Effector memory CD8-positive, alpha-beta T cell (primary cell): ENCODE measurements at places on chromosomes 7 and 10.
A peak's percentile ranks its signal among the peaks of the same experiment; 100 is the strongest.

- DNase-seq, result no peak
Observed at GRCh38 chr7:130721486-130722277, 12.3 kb downstream of the KLF14 start.

DNA sequence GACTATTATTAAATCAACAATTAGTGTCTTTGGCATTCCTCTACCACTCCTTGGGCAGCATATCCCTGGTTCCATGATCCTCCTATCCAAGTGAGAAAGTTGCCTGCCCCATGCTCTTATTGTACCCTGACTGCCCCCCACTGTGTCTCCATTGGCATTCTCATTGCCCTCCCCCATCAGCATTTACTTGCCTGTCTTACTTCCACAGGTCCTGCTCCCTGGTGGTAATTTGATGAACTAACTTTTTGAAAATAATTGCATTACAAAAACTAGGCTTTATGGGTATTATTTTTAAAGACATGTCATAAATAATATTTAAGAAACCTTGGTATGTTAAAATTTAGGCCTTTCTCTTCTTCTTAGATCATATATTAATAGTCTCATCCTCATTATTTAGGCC is 346.4 kb downstream of the PCLO start:
- DNase-seq, result no peak

DNA sequence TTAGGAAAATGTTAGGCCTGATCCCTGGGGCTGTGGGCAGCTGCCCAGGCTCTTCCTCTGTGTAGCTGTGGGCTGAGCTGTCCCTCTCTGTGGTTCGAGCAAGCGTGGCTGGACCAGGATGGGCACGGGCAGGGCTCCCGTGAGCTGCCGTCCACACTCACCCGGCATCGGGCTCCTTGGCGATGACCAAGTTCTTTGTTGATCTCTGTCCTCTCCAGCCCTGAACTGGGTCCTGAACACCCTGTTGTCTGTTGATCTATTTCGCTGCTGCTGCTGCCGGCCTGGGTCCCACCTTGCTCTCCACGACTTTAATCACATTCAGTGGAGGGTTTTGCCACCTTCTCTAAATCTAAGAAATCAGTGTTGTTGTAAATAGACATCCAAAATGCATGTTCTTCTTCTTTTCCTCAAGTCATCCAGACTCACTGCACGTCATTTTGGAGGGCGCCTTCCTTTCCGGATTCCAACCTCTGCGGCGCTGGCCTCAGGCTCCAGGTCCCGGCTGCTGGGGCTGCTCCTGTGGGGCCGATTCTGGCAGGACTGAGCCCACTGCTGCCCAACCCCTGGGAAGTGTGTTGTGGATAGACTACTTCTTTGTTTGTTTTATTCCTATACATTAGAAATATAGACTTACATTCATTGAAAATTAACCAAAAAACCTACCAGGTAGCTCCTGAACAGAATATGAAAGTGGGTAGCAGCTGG is 100.6 kb downstream of the DYNC2I1 start:
- no peak for DNase-seq

GRCh38 chr7:121796936-121797656 is 75.9 kb upstream of the PTPRZ1 start:
- DNase-seq, result no peak

- DNase-seq, result no peak
Observed at GRCh38 chr10:85111271-85111670, 782.9 kb downstream of the CCSER2 start.

DNA sequence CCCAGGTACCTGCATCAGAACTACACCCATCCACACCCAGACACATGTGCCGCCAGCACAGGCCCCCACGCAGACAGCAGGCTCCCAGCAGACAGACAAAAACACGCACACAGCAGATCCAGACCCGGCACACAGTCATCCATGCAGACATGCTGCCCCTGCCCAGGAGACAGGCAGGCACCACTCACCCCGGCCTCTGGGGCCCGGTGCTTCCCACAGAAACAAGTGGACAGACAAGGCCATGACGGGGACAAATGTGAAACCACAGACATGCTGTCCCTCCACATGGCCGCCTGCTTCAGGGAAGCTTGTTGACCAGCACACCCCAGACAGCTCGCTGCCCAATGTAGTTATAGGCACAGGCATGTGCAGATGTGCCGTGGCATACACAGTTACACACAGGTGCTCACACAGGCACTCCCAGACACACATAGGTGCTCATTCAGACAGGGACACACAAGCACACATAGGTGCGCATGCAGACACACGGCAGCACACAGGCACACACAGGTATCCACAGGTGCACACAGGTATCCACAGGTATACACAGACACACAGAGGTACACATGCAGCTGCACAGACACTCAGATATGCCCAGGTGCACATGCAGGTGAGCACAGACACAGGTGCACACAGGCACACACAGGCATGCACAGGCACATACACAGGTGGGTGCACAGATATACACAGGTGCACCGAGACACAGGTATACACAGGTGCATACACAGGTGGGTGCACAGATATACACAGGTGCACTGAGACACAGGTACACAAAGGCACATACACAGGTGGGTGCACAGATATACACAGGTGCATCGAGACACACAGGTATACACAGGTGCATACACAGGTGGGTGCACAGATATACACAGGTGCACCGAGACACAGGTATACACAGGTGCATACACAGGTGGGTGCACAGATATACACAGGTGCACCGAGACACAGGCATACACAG is 10.5 kb upstream of the SCART1 start:
- DNase-seq, result no peak

GRCh38 chr7:50803359-50804337 is 21.0 kb upstream of the GRB10 start:
- no peak for DNase-seq

DNA sequence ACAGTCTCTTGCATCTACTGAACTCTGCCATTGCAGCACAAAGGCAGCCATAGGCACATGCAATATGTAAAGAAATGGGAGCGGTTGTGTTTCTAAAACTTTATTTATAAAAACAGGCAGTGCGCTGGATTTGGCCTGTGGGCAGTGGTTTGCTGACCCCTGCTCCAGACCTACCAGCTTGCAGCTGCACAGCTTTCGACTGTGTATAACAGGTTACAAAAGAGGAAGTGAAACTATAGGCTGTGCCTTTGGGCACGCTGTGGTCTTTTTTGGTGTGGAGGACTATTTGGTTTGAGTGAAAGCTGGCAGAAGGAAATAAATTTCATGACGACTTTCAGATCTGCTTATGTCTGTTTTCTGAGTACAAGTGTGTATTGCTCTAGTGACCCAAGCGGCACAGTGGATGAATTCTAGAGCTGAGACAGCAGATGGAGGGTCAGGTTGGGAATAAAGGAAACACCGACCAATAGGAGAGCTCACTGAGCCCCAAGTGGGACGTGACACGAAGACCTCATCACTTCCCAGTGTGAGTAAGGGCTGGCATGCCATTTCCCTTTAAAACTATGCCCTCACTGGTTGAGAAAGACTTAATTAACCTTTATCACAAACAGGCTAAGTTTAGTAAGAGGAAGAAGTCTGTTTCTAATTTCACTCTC is 152.7 kb downstream of the ANK3 start:
- peak; percentile 10 for DNase-seq

- no peak for DNase-seq
Observed at GRCh38 chr7:94412762-94413322, 18.1 kb downstream of the COL1A2 start.
